Hematopoietic multipotent progenitor cell treated with erythropoietin and hydrocortisone succinate and interleukin-3 and kit ligand, for 15 days (in vitro differentiated cells): ENCODE measurements at places on chromosomes 3 and 15.

GRCh38 chr3:55296030-55296429, 191.1 kb downstream of the WNT5A start:
- DNase-seq = no peak

DNA sequence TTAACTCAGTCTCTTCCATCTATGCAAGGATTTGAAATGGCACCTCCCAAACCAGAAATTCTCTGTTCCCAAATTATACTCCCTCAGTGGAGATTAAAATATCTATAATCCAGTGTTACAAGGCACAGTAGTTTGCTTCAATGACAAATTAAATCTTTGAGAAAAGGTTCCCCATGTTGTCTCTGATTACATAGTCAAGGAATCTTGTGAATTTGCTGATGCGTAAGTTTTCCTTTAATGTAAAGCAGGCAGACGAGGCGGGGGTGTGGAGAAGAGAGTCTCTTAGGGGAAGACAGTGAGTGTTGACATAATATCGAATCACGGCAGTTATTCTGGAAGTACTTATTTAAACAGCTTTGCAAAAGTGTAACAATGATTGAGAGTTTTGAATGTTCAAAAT, 236.4 kb upstream of the RARB start:
- DNase-seq = no peak

GRCh38 chr3:73710340-73710739, 85.6 kb upstream of the PDZRN3 start:
- no peak for DNase-seq

DNA sequence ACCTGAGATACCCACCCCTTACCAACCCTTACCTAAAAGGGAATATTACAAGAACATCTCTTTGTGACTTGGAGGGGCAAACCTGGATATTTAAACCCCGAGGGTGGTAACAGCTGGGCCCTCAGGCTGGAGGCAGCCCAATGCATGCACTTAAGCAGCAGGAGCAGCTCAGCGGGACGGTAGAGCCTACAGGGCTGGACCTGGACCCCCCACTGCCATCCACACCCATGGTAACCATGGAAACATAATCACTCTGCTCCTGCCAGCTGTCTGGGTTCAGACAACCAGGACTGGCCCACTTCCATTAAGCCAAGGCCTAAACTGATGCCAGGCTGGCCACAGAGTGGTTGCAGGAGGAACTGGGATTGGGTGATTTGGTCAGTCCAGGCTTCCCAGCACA, 52.8 kb downstream of the ETFA start:
- no peak for DNase-seq

- no peak for DNase-seq
These were observed 56.5 kb downstream of the SMAD3 start for GRCh38 chr15:67121644-67122605.

DNA sequence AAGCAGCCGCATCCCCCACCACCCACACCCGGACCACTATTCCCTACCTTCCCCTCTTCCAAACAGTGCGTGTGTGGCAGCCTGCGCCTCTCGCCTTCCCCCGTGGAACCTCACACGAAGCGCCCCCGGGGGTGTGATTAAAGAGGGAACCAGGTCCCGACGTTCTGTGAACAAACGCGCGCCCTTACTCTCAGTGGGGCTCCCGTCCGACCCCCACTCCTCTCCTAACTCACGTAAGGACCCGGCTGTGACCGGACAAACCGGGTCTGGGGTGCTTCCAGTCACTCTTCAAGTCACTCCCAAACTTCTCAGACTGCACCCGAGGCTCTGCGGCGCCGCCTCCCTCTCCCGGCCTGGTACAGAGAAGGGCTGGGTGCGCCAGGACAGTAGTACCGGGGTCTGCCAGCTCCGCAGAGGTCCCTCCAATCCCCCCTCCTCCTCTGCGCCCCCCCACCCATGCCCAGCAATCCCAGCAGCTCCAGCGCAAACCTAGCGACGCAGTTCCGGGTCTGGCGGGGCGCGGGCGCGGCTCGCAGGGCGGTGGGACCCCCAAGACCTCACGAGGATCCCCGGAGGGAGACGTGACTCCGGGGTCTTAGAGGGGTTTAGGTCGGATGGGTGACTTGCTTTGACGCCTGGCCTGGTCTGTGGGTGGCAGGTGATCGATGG, 574 bp downstream of the DUOXA1 start:
- no peak for DNase-seq

- no peak for DNase-seq
These were observed 127.6 kb downstream of the RAB11A start for GRCh38 chr15:65996901-65997300.

DNA sequence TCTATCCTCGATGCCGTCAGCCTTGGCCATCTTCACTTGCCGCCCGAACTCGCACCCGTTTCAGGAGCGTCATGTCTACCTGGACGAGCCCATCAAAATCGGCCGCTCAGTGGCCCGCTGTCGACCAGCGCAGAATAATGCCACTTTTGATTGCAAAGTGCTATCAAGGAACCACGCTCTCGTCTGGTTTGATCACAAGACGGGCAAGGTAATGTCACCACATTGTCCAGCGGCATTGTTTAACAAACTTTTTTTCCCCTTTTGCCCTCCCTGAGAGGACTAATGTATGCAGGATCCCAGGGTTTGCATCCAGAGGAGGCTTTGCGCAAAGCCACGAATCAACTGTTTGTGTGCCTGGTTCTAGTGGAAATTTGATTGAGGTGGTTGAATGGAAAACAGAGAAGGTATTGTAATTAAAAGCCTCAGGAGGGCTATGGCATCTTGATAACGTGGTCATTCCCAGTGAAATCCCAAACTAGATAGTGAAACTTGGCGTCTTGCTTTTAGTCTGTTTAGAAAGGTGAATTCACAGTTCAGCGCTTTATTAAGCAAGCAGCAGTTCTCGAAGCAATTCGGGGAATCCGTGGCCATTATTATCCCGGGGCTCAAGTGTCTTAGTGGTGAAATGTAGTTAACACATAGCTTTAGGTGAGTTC, 1.7 kb downstream of the SLMAP start:
- no peak for DNase-seq

DNA sequence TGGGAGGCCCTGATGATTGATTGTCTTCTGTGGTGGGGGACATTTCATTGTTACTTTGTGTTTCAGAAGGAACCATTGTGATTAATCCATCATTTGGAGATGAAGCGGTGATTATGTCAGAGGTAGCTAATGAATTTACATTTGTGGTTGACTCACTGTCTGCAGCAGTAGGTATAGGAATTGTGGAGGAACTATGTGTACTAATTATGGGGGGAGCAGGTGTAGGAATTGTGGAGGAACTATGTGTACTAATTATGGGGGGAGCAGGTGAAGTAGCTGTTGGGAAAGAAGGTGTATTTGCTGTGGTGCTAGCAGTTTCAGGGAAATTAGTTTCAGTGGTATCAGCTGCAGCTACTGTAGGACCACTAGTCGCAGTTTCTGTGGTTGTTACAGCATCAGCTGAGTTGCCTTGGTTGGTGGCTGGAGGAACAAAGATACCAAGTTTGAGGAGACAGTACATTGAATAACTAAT, 6.9 kb downstream of the MUC13 start:
- no peak for DNase-seq

- DNase-seq = no peak
These were observed 17.4 kb upstream of the RBMS3 start for GRCh38 chr3:29263476-29263875.

GRCh38 chr3:55617385-55617784, 130.3 kb upstream of the WNT5A start:
- DNase-seq = no peak

GRCh38 chr3:64493149-64493548, 194.7 kb downstream of the ADAMTS9 start:
- no peak for DNase-seq

DNA sequence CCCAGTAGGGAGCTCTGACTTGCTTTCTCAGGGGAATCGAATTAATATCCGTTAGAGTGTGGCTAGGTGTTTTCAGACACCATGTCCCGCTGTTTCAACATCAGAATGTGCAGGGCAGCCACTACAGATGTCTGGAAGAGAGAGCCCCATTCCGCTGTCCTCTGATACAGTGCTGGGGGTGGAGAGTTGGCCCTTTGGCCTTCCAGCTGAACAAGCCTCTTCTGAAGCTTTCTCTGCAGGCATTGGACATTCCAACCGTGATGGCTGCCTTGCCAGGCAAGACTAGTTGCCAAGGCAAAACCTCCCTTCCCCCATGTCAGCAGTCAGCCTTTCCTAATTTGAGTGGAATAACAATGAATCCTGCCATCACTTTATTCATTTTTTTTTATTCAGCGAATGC, 1.5 kb downstream of the FAH start:
- no peak for DNase-seq

DNA sequence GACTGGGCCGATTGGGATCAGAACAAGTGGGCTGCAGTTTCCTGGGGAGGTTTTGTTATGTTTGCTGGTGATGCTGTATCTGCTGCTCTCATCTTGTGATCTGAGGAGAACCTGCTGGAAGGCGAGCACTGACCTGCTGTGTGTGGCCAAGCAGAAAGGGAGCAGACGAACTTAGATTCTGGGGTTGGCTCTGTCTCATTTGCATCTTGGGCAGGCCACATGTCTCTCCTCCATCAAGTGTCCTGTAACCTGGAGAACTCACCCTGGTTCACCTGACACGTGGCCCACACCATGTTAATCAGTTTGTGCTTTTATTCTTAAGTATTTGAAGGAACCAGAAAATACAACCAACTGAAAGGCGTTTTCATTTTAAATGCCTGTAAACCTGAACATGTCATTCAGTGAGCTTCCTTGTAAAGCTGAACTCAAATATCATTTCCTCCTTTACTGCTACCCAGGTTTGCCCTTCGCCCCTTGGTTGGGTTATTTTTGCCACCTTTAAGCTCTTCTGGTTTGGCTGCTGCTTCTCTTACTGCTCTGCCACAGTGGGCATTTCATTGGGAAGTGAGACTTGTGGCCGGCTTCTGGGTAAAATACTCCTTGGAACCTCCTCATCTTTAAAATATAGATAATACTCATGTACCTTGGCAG, 33.5 kb upstream of the TRAK1 start:
- DNase-seq = no peak

- no peak for DNase-seq
These were observed 219.3 kb downstream of the SLC9A9 start for GRCh38 chr3:143628971-143629370.

GRCh38 chr3:147380387-147380951, 25.9 kb downstream of the ZIC4 start:
- no peak for DNase-seq

DNA sequence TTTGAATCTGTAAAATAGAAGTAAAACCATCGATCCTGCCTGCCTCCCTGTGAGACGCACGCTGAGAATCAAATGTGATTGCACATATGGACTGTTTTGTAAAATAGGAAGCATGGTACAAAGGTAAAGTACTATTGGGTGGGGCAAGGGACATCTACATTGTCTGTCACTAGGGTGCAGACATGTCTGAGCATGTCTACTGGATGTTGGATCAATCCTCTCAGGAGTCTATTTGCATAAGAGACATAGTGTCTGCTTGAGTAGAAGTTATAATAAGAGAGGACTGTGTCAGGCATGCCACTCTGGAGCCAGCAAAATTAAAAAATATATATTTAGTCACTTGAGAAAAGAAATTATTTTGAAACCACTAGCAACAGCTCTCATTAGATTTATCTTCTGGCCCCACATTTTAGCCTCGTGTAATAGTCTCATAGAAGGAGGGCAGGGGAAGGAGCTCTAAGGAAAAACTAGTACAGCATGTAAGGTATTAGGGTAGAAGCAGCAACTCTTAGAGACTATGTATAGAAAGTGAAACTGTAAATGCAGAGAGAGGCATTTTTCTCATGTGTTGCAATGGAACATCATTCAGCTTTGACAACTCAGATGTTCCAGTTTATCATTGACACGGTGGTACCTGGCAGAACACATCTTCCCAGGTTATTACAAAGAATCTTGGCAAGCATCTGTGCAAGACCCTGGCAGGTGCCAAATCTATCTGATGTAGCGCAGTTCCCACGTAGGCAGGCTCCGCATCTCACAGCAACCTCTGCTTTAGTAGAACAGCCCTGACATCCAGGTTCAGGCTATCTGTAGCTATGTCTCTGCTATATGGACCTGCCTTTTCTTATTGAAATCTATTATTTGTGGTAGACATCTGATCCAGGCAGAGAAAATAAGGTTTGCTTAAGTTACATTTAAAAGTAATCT, 85.2 kb upstream of the CHL1 start:
- no peak for DNase-seq

DNA sequence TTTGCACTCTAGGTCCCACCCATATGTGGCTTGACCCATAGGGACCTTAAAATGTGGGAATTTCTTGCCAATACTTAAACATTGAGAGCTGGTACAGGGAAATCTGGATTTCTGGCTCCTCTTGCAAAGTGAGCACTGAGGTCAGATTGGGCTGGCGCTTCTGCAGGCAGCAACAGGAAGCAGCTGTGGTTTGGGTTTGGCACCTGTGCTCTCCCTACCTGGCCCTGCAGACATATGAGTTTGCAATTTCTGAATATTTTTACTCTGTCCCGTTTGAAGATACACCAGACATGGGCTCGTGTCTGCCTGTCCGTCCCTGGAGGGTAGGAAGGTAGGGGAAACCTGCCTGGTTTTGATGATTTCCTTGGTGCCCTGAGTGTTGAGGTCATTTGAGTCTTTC, 74.8 kb upstream of the SEC13 start:
- DNase-seq = no peak

DNA sequence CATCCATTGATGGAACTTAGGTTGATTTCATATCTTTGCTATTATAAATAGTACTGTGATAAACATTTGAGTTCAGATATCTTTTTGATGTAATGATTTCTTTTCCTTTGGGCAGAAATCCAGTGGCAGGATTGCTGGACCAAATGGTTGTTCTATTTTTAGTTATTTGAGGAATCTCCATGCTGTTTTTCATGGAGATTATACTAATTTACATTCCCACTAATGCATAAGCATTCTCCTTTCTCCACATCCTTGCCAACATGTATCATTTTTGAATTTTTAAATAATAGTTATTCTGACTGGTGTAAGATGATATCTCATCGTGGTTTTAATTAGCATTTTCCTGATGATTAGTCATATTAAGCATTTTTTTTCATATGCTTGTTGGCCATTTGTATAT, 144.0 kb upstream of the SUCLG2 start:
- no peak for DNase-seq

GRCh38 chr3:22209578-22209977, 458.6 kb upstream of the ZNF385D start:
- DNase-seq = no peak

GRCh38 chr3:88586121-88586640, 436.4 kb downstream of the C3orf38 start:
- no peak for DNase-seq

DNA sequence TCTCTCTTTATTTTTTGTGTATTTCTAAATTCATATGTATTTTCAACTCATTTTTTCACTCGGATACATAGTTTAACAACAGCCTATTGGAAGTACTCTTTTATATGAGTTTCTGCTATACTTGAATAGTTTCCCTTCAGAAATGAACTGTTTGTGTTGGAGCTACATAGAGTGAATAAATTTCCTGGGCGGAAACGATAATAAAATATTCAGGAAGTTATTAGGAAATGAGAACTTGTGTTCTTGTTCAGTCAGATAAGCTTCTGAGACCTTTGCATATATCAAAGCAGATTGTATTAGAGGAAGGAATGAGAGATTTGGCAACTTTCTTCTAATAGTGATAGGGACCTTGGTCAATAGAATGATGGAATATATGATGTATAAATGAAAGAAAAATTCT, 27.3 kb downstream of the NEO1 start:
- DNase-seq = no peak

GRCh38 chr3:12503126-12503957, 19.1 kb downstream of the TSEN2 start:
- no peak for DNase-seq

- no peak for DNase-seq
These were observed 41.1 kb downstream of the FILIP1L start for GRCh38 chr3:100073049-100073713.

GRCh38 chr3:50260027-50260941, 8.7 kb upstream of the SEMA3B start:
- peak; percentile 83 for DNase-seq

GRCh38 chr3:195761123-195761566, 40.4 kb downstream of the MUC20 start:
- no peak for DNase-seq
